ENCODE measurements at places on chromosomes 6 and 20.

GRCh38 chr6:139337001-139337400 is 37.4 kb downstream of the CITED2 start:
- no peak for DNase-seq

- DNase-seq, result no peak
These were observed 38.0 kb downstream of the YTHDF1 start for GRCh38 chr20:63177785-63178445.

GRCh38 chr6:99305021-99305554 is 44.4 kb downstream of the FAXC start:
- no peak for DNase-seq

- peak; percentile 61 for DNase-seq
These were observed 556 bp upstream of the SCAF8 start for GRCh38 chr6:154732538-154733182.

DNA sequence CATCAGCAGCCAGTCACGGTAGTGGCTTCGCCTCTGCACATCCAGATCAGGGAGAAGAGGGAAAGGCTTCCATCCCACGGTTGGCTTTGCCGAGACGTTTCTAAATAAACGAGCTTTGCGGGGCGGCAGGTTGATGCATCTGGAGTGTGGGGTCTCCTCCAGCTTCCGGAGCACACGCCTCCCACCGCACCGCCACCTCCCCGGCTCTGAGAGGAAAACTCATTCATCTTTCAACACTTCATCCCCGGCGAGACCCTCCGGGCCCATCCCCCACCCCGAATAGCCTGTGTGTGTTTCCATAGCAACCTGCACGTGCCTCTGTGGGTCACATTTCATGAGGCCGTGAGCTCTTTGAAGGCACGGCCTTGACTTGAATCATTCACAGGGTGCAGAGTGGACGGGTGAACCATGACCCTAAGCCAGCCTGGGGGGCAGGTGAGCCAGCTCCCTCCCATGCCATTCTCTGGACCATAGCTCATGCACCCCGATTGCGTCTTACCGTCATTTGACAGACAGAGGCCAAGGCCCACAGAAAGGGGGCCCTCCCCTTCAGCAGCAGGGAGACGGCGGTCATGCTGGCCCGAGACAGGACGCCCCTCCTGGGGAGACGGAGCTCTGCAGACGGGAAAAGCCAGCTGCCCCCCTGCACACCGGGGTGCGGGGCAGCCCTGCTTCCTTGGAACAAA is 16.2 kb upstream of the CHRNA4 start:
- no peak for DNase-seq

GRCh38 chr6:65948062-65948461 is 241.0 kb upstream of the EYS start:
- no peak for DNase-seq

GRCh38 chr6:167826896-167827582 is at the start of gene AFDN:
Gene AFDN (plus strand): TSS chr6:167826911. CDS start chr6:167827133, 222 bp downstream.
- DNase-seq, result no peak

DNA sequence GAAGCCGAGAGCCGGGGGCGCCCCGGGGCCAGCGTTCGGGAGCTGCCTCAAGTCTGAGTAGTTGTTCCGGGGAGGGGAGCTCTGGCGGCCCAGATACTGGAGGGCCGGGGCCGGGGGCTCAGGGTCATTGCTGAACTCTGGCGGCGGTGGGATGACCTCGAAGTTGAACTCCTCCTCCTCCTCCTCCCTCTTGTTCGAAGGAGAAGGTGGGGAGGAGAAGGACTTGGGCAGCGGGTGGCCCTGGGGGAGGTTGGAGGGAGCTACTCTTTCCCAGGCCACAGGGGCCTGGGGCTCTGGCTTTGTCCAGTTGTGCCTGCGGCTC is 37.7 kb downstream of the C6orf132 start:
- DNase-seq, result no peak

DNA sequence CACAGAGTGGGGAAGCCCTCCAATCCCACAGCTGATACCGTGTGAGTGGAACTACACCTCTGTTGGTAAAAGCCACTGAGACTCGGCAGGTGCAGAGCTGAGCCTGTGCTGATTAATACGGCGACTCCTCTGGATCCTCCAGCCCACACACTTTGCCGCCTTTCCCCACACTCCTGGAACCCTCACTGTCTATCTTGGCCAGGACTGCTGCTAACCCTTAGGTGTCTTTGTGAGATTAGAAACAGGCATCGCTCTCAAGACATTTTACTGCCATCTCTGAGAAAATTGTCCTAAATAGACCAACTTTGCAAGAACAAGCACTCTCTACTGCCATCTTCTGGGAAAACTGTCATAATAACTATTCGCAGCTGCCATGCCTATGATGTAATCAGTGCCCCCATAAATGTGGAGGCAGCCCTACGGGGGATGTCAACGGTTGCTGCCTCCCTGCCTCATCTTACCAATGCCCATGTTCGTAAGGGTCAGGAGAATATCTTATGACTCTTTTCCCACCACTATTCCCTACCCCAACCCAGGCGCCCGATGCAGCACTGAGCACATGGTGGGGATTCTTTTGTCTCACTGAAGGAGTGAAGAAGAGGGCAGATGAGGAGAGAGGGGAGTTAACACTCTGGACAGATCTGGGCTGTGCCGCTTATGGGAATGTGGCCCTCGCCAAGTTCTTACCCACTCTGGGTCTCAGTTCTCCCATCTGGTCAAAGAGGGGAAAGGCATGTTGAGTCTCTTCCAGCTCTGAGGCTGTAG is 26.1 kb upstream of the KCNB1 start:
- DNase-seq, result peak; percentile 77

DNA sequence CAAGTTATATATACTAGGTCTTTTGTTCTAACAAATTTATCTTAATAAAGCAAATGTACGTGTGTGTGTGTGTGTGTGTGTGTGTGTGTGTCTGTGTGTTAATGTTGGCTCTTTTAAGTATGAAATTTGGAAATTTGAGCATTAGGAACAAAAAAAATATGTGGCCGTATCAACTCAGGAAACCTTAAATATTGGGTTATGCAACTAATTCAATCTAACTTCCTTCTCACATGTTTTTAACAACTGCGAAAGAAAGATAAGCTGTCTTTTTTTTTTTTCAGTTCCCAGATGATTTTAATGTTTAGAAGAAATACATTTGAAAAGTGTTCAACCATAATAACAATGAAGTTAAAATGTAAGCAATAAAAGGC is 616.4 kb upstream of the ARID1B start:
- no peak for DNase-seq

DNA sequence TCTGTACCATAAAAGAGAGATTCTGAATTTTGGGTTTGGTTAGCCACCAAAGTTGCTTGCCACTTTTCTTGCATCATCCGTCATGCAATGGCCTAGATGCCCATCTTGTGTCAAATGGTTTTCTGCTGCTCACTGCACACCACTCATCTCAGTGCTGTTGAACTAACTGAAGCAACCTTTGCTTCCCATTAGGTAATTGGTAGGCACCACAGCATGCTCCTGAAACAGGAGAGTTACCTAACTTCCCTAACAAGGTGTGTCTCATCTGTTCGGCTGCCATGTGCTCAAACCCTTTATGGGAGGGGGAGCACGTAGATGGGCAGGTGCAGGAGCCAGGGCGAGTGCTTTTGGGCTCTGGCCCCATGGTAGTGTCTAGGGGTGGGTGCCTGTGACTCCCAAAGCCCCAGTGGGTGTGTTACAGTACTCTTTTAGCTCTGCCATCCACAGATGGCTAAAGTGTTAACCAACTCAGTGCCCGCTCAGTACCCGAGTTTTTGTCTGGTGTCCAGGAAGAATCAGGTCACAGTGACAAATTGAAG is 147.4 kb upstream of the SPACA1 start:
- no peak for DNase-seq

DNA sequence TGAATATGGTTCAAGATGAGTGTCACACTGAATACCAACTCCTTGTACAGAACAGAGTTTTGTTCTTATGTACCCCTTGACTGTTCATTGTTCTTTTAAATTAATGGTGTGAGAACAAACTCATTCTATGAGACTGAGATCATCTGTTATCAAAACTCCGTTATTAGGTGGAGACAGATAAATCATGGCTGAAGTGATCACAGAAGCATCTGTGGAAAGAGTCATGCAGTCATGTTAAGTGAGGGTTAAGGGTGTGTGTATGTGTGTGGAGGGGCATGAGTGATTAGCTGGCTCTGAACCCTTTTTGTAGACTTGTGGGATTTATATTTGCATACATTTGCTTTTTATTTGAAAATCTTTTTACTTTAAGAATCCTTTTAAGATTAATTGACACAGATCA is 24.7 kb downstream of the ADGRG6 start:
- DNase-seq, result no peak

GRCh38 chr6:37039958-37040357 is 34.5 kb downstream of the FGD2 start:
- DNase-seq, result no peak

- DNase-seq, result no peak
These were observed 163.5 kb upstream of the MANEA start for GRCh38 chr6:95413789-95414188.

DNA sequence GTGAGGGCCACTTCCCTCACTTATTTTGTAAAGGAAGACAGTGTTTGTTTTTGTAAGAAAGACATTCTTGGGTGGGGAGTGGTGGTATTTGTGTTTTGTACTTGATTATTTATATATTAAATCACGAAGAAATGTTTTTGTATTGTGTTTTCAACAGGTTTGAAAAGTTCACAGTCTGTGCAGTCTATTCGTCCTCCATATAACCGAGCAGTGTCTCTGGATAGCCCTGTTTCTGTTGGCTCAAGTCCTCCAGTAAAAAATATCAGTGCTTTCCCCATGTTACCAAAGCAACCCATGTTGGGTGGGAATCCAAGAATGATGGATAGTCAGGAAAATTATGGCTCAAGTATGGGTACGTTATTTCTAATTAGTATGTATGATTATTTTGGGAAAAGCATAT is 137.2 kb downstream of the NCOA3 start:
- no peak for DNase-seq

GRCh38 chr6:11035616-11036350 is 8.3 kb downstream of the ELOVL2 start:
- DNase-seq, result no peak

GRCh38 chr6:15343490-15344191 is 97.8 kb downstream of the JARID2 start:
- no peak for DNase-seq

DNA sequence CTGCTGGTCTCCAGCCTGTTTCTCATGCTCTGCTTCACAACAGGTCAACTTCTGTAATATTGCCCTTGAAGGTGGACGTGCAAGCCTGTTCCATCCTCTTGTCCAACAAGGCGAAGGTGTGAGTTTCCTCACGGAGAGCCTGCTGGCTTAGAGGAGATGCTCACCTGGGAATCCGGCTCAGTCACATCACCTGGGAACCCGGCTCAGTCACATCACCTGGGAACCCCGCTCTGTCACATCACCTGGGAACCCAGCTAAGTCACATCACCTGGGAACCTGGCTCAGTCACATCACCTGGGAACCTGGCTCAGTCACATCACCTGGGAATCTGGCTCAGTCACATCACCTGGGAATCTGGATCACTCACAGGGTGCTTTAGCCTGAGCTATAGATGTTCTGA is 230.1 kb downstream of the ERMARD start:
- no peak for DNase-seq

- no peak for DNase-seq
These were observed 107.3 kb downstream of the NRN1 start for GRCh38 chr6:5899216-5900045.

DNA sequence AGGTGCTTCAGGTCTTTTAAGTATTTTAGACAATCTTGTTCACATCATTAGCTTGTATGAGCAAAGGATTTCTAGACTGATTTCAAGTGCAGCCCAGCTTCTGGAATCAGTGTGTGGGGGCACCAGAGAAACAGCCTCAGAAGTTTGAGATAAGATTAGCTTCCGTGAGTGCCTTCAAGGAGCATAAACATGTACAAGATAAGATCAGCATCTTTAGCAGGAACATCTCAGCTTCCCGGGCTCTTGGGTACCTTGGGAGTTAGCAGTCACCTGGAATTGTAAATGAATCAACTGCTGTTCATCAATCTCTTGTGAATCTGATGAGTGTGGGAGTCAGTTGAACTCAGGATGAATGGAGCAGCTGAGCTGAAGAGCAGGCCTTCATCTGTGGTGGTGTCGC is 12.0 kb upstream of the CITED2 start:
- no peak for DNase-seq

DNA sequence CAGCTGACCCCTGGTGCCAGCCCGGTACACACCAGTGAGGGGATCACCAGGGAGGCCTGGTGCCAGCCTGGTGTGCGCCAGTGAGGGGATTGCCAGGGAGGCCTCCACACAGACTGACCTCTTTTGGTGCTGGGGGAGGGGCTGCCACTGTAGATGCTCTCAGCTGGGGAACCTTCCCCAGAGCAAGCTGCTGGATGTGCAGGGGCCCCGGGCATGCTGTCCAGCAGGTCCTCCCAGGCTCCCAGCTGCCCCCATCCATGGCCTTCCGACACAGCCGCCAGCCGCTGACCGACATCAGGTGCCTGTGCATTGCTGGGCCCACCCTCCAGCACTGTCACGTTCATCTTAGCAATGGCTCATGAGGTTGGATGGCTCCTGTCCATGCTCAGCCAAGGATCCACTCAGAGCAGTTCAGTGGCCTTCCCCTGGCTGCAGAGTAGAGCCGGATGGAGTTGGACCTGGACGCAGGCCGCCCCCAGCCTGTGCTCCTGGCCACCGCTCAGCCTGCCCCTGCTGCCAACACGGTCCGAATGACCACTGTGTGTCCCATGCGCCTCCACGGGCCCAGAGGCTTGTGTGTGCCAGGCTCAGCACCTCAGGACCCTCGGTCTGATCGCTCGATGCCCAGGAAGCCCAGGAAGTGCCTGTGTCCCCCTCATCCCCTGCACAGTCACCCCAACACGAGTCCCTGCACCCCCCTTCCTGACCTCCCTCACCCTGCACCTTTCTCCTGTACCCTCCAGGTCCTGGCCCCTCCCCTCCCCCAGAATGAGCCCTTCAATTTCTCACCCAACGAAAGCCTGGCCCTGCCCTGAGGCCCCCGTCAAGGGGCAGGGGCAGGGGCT is 95.7 kb downstream of the YTHDF1 start:
- DNase-seq, result no peak

DNA sequence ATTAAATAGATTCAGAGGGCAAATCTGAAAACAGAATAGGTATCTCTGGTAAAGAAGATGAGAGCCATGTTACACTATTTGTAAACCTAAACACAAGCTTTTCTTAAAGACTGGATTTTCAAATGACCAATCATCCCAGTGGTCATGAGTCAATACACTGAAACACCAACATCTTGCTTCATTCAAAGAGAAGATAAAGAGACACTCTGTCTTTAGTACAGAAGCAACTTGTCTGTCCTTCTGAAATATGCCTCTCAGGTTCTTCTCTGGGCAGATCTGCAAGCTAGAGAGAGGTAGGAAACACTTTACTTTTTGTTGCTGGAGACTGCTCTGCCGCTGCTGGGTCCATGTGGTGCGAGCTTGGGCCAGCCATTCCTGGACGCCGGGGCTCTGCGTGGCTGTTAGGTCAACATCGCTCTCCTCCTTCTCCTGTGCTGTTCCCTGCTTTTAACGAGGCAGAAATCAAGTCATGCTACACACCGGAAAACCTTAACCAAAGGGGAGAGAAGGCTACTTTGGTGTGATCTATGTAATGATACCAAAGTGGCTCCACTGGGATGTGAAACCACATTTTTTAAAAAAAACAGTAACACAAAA is 368.2 kb downstream of the SYNE1 start:
- DNase-seq, result no peak

DNA sequence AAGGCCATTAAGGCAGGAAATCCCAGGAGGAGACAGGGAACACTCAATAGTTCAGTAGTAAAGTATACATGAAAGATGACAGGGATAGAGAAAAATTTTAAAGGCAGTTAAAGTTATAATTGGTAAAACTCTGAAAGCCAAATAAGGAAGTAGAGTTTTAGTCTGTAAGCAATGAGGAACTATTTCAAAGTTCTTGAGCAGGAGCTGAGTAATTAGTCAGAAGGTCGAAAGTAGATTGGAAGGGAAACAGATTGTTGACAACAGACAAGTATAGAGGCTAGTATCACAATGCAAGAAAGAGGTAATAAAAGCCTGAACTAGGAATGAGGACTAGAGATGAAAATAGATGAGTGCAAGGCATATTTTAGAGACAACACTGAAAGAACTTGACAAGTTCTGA is 150.3 kb downstream of the CDK19 start:
- DNase-seq, result no peak
